Activated CD4-positive, alpha-beta T cell treated with anti-CD3 and anti-CD28 coated beads, Interleukin-2, amount 10 ng/mL, durations not matched to agents 7 days and 5 days (primary cell): ENCODE measurements at places on chromosomes 11 and 22. TPM values are rescaled to one million over a fixed set of nuclear protein-coding genes. Genes with fewer than 3 reads are reported as not detected.

DNA sequence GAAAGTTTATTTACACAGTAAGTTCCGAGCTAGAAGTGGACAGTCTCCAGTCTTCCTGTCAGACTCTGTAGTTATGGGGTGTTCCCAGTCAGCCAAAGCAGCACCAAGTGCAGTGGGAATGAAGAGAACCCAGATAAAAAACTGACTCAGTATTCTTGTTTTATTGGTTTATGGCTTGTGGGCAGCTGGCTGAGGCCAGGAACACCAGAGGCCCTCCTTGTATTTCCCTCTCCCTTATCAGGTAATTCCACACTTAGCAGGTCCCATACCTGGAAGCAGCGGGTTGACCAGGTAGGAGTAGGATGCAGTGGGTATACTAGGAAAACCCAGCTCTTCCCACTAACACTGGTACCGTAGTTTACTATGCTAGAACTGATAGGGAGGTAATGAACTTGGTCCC, 3.5 kb upstream of the BACE1-AS start:
- DNase-seq = no peak

GRCh38 chr11:63853476-63853875, 14.6 kb downstream of the MARK2 start:
- no peak for DNase-seq

DNA sequence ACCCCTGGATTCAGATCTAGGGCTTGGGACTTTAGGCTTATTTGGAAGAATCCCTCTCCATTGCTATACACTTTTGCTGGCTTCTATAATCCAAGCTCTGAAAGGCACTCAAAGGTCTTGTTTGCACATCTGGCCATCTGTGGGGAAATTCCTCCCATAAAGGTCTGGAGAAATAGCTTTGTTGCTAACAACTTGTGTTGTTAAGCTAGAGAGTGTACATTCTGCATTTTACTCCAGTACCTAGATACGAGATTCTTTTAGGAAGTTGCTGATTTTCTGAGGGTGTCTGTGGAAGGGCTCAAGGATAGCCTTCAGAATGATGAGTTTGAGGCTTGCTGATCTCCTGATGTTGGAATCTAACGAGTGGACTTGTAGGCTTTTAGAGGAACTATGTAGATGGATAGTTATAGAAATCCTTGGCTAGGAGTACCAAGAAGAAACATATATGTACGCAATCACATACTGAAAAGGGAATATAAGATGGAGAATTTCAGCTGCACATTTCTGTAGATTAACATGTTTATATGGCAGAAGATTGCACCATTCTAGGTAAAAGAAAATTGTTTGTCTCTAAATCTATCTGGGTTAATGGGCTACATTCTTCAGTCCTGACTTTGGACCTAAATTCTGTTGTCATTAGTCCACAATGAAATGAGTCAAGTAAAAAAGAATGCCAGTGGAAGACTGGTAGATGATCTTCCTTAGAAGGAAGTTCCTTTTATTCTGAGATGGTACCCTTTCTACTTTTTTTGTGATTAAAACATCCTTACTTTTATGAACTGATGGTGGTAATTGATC, 51.0 kb downstream of the UBASH3B start:
- no peak for DNase-seq

- DNase-seq = no peak
Observed at GRCh38 chr11:116192509-116193210, 580.1 kb downstream of the BUD13 start.

GRCh38 chr11:64060861-64061444, 25.2 kb downstream of the FLRT1 start:
- peak; percentile 62 for DNase-seq

Gene GPHA2
- not detected for total RNA-seq

DNA sequence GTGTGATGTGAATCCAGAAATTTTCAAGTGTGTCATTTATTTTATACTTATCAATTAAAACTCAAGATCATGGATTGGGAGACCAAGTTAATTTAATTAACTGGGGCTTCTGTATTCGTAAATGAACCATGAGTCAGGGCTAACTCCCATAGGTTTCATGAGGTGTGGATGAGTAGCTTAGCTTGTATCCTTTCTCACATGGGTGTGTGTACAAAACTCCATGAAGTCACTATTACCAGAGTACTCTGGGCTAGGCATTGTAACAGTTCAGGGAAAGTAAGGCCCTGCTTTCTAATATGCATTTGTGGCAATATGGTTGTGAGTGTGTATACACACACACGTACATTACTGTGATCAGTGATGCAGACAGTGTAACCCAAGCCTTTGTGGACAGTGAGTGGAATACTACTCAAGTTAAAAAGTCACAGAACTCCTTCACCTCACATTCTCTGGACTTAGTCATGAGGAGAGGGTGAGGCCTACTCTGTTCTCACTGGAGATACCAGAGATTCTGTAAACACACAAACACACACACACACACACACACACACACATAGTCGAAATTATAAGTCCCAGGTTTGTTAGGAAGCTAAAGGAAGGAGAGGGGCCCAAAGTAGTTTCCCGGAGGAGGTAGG, 3.5 kb downstream of the CNTF start:
- no peak for DNase-seq

Gene PDE2A
- 0.48 TPM for total RNA-seq

DNA sequence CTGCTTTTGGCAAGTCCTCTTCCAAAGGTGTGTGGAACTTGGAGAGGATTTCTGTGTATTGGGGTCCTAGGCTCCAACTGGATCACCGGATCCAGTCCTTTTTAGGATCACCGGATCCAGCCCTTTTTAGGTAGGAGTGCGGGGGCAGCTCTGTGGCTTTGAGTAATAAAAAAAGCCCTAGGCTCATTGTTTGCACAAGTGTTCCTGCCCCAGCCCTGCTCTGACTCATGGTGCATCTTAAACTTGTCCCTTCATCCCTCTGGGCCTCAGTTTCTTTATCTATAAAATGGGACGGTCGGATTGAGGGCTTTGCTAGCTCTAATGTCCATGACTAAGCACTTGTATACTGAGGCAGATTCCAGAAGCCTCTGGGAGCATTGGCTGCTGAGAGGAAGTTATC, 22.7 kb upstream of the CD44 start:
- no peak for DNase-seq

GRCh38 chr11:69874984-69875624, 55.9 kb upstream of the FGF3 start:
- DNase-seq = no peak

- DNase-seq = no peak
Observed at GRCh38 chr11:12269104-12269441, 108.3 kb upstream of the PARVA start.

DNA sequence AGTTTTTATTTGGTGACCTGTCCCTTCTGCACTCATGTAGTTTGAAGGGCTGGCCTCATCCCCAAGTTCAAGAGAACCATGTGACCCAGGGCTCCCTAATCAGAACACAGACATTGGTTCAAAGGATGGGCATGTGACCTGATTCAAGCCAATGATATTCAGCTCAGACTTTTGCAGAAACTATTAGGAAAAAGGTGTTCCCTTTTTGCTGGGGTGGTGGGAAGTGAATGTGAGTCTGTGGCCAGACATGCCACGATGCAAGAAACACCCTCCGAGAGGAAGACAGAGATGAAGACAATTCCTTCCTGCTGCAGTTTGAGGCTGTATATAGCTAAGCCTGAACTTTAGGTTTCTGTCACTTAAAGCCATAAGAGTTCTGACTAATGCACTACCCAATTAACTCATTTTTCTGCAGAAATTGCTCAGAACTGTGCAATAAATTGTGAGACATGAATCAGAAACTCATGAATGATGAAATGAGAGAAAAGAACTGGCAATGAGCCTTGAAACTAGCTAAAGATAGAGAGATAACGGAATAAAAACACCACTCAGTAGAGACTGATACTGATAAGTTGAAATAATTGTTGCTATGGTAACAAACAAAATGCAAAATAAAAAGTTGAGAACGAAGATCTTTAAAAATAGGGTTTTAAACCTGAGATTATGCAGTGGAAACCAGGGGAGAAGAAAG, 9.2 kb upstream of the MAPK1 start:
- no peak for DNase-seq

Gene ARHGAP8
- 0.30 TPM for total RNA-seq

GRCh38 chr22:43364169-43364435, 20.9 kb upstream of the SCUBE1 start:
- DNase-seq = no peak

Gene CALCA
- not detected for total RNA-seq

DNA sequence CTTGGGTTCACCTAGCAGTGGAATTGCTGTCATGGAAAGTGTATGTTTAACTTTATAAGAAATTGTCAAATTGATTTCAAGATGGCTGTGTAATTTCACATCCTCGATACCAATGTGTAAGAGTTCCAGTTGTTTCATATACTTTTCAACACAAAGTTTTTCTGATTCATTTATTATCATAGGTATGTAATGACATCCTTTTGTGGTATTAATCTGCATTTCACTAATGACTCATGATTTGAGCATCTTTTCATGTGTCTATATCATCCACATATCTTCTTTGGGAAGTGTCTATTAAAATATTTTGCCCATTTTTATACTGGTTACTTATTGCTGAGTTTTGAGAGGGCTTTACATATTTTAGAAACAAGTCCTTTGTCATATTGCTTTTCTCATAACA, 17.0 kb upstream of the GLYATL1B start:
- no peak for DNase-seq

Gene VPREB1
- total RNA-seq = not detected

Gene NLRP10
- total RNA-seq = not detected
